Amniotic stem cell (primary cell): ENCODE measurements at places on chromosomes 16 and 17.

DNA sequence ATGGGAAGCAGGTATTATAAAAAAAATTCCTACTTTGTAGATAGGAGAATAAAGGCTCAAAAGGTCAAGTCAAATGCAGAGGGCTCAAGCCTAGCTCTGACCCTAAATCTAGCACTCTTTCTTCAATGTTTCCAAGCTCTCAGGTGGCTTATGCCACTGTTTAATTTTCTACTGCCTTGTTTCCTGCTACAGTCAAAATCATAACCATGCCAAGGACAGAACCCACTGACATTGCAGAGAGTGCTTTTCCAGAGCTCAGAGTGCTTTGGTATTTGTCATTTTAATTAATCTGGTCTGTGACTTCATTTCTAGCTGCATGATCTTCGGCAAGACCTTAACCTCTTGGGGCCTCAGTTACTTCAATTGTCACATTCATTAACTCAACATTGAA, 344.7 kb downstream of the CA10 start:
- DNase-seq = no peak

GRCh38 chr17:6392609-6393350, 42.1 kb downstream of the AIPL1 start:
- no peak for DNase-seq

DNA sequence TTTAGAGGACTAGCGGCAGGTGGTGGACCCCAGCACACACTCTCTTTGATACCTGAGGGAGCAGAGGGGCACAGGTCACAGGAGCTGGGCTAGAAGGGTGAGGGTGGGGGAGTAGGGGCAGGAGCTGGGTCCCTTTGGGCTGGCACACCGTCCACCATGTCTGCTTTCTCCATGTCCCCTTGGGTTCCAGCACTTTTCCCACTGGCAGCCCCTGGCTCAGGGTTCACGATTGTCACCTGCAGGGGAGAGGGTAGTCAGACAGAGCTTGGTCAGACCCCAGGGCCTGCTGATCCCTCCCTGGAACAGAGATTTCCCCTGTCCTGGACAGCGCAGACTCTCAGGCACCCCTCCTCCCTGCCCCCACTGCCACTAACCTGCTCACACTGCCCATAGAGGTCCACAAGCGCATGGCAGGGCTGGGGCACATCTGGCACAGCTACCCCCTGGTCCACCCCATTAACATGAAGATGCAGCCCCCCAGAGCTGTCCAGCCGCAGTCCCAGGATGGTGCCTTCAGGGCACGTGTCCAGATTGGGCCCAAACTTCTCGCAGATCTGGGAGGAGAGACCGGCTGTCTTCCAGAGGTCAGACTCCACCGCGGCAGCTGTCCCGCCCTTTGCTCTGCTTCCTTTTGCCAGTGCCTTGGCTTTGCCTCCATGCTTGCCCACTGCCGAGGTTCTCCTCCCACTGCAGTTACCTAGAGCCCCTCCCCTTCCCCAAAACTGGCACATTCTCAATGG, 3.1 kb upstream of the GPS2 start:
- no peak for DNase-seq

- DNase-seq = no peak
Observed at GRCh38 chr16:1061769-1062505, 10.6 kb upstream of the SSTR5 start.

GRCh38 chr16:79171931-79172705, 428.4 kb downstream of the MAF start:
- no peak for DNase-seq

DNA sequence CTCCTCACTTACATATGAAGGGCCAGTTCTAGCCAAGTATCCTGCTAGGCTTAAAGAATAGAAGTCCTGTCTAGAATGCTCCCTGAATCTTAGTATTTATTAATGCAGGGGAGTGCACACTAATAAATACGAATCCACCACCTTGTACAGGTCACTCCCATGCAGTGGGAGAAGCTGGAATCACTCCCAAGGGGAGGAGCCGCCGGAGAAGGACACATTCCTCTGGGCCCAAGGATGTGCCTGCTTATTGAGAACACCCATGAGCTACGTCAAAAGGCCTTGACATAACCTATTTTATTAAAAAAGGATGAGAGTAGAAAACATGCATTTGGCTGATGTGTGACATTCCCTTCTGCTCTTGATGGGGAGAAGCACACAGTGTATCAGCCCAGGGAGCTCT, 223.5 kb downstream of the SPECC1 start:
- no peak for DNase-seq

- DNase-seq = no peak
Observed at GRCh38 chr16:19210280-19210924, 42.4 kb downstream of the SYT17 start.

GRCh38 chr17:78365561-78366108, 5.8 kb upstream of the SOCS3 start:
- no peak for DNase-seq

- no peak for DNase-seq
Observed at GRCh38 chr16:66578651-66579531, at the start of gene CMTM2. TSS of gene CMTM2 (plus strand) at chr16:66579463. CDS start at chr16:66579608, 145 bp downstream.

GRCh38 chr17:31521632-31522283, 130.3 kb downstream of the RAB11FIP4 start:
- no peak for DNase-seq

- DNase-seq = no peak
Observed at GRCh38 chr16:23700509-23700908, 12.5 kb downstream of the ERN2 start.

DNA sequence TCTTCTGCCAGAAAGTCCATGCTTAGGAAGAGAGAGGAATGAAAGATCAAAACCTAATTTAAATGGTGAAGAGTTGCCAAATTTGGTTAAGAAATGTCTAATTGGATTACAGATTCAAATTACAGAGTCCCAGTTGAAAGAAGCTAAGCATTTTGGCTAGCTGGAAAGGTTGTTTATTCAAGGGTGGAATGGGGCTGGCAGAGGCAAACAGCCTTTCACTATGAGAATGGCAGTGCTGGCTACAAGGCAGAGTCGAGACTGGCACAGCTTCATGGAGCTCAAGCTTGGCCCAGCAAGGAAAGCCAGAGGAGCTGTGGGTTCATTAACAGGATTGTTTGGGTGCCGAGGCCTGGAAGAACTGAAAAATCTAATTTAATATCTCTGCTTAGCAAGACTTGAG, 13.6 kb downstream of the MAP3K3 start:
- no peak for DNase-seq

DNA sequence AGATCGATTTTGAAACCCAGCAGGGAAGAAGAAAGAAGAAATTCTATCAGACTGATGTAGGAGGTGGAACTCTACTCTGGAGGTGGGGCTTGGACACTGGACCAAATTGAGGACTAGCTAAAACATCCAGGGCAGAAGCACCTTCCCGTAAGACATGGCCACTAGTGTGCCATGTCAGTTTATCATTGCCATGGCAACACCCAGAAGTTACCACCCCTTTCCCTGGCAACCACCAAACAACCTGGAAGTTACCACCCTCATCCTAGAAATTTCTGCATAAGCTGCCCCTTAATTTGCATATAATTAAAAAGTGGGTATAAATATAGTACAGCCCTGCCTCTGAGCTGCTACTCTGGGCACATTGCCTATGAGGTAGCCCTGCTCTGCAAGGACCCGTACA, 66.7 kb downstream of the NACA2 start:
- no peak for DNase-seq

- DNase-seq = no peak
Observed at GRCh38 chr16:9713156-9713555, 469.1 kb downstream of the GRIN2A start.

DNA sequence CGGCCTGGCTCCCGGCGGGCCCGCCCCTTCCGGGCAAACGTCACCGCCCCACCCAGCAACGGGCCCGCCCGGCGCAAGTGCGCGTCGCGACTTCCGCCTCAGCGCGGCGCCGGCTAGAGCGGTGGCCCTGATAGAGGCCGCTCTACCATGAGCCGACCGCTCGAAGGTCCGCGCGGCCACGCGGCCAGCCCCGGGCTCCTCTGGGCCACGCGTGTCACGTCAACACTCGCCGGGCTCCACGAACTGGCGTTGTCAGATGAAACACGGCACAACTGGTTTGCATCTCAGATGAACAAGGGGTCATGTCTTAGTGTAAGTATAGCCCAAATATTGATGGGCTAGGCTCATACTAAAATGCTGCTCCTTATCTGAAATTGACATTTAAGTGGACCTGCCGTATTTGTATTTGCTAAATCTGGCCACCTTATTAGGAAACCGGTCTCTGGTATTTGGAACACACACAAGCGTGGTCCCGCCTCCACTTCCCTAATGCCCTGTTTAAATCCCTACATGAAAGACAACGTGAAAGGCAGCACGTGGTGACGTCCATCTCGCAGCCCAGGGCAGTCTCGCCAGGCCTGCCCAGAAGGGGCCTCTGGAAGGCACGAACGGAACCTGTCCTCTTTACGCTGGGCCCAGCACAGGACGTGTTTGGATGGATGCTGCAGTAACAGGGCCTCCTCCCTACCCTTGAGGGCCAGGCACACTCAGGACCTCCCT, at the start of gene ZNF598:
TSS of gene ZNF598 (minus strand) at position 31 of the 720 bp plus-strand sequence.
- DNase-seq = peak; percentile 50

- no peak for DNase-seq
Observed at GRCh38 chr17:5355421-5356129, 63.9 kb downstream of the NUP88 start.

DNA sequence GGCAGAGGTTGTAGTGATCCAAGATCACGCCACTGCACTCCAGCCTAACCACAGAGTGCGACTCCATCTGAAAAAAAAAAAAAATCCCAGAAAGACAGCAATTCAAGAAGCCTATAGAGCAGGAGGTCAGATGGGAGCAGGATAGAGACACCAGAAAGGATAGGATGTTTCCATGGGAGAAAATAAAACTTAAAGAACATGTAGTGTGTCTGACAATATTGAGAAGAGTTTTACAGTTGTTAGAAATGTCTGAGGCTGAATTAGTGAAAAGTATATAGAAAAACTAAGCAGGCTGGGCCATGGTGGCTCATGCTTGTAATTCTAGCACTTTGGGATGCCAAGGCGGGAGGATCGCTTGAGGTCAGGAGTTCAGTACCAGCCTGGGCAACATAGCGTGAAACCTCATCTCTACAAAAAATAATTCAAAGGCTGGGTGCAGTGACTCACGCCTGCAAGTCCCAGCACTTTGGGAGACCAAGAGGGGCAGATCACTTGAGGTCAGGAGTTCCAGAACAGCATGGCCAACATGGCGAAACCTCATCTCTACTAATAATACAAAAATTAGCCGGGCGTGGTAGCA, 15.3 kb upstream of the TRIM37 start:
- DNase-seq = no peak

DNA sequence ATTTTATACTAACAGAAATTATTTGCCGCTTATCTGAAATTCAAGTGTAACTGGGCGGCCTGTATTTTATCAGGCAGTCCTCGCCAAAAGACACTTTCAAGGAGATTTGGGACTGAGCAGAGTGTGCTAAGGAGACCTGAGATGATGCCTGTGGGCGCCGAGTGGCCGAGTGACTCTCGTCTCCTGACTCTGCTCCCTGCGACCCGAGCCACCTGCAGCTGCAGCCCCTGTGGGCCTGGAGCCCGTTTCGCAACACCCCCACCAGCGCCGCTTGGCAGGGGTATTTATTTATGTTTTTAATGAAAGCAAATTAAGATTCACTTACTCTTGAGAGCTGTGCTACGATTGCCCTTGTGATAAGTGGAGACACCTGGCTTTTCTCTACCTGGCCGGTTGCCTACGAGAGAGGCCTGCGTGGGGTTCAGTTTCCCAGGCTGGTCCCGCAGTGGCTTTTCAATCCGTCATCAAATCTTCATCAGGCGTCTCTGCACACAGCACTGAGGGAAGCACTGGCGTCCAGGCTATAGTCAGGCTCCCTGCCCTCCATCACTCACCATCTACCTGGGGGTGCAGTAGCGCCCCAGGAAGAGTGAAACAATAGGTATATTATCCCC, 124.0 kb downstream of the SEC14L1 start:
- no peak for DNase-seq

DNA sequence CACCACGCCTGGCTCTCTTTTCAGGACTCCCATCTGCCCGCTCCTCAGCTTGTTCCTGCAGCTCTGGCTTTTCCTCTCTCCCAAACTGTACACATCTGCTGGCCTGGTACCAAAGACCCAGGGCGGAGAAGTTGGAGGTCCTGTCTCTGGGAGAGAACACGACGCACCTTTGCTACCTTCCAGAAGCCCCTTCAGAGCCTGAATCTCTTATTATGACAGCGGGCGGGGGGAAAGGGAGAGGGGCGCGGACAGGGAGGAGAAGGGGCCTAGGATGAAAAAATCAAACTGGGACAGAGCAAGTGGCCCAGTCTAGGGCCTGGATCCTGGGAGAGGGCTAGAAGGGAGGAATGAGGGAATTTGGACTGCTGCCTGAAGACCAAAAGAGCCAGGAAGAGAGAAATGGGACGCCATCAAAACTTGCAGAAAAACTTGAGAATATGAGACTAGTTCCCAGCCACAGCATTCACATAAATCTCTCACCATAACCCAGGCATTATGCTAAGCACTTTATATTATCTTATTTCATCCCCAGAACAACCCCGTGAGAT, 2.5 kb upstream of the PER1 start:
- DNase-seq = no peak

GRCh38 chr17:60128171-60128859, 21.5 kb upstream of the CA4 start:
- no peak for DNase-seq

DNA sequence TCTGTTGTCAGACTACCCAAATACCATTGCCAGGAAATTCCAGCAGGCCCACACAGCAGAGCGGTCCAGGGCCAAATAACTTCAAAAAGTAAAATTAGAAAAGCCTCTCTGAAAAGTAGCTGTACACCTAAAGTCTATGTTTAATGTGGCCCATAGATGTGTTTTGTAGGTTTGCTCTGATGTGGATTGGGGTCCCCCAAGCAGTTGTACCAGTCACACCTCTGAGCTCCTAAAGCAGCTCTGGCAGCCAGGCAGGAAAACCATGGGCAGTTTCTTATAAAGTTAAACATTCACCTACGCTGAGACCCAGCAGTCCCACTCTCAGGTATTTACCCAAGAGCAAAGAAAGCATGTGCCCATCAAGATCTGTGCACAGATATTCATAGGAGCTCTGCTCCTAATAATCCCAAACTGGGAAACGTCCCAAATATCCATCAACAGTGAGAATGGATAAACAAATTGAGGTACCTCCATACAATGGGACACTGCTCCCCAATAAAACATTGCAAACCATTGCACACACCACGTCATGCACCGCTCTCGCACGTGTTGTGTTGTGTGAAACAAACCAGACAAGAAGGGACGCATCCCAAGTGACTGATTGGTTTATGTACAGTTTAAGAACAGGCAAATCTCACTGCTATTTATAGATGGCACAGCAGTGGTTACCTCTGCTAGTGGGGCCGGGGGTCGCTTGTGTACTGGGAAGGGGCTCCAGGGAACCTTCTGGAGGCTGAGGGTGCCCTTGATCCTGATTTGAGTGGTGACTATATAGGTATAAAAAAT, 15.8 kb upstream of the PRM1 start:
- no peak for DNase-seq

- no peak for DNase-seq
Observed at GRCh38 chr17:73360961-73361761, 49.4 kb upstream of the CDC42EP4 start.

GRCh38 chr16:8397223-8397622, 193.1 kb downstream of the TMEM114 start:
- no peak for DNase-seq

GRCh38 chr16:17463335-17463734, 7.4 kb downstream of the XYLT1 start:
- DNase-seq = no peak
